ENCODE measurements at places on chromosomes 7 and 10. TPM values are rescaled to one million over a fixed set of nuclear protein-coding genes. Genes with fewer than 3 reads are reported as not detected.

DNA sequence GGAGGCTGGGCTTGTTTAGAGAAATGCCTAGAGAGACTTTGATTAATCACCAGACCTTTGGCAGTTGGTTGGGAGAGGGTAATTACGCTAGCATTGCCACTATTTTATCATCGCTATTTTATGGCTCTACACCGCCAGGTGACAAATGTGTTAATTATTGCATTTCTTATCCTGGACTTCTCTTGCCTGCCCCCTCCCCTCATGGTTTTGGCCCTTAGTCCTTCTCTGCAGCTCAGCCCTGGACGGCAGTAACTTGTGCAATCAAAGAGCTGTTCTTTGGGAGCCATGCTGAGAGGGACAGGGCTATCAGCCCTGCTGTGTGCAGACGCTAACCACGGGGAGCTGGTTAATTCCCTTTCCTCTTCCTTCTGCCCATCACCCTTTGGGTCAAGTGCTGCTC is 585.0 kb downstream of the AUTS2 start:
- H3K4me3 ChIP-seq = no peak overlapping the region
- H3K36me3 ChIP-seq = no peaks in the 10 kb centered on the region
- no peak for DNase-seq
- H3K27ac ChIP-seq = no peak overlapping the region
- no peaks in the 10 kb centered on the region for H3K27me3 ChIP-seq

The PON1 gene
- 54.8 TPM for total RNA-seq

The FAM131B gene
- total RNA-seq = 0.14 TPM

- H3K27me3 ChIP-seq = no peaks in the 10 kb centered on the region
- H3K36me3 ChIP-seq = no peaks in the 10 kb centered on the region
- H3K27ac ChIP-seq = no peak overlapping the region
- DNase-seq = no peak
- H3K4me1 ChIP-seq = no peaks in the 10 kb centered on the region
These were observed 19.5 kb downstream of the CPVL start for GRCh38 chr7:29126804-29127203.

DNA sequence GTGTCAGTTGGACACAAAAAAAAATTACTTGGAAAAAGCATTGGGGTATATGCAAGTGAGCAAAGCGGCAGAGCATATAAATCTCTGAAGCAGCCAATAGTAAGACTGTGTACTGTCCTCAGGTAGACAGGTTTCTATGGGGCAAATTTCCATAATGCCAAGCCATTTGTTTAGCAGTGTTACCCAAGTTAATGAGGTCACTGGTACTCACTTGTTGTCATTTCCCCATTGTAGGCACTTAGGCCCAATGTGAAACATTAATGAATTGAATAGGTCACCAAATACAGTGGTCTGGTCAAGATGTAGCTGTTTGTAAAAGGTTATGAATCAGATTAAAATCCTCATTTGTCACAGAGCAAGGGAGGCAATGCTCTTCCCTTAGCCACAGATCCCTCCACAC is 27.5 kb downstream of the HOXA1 start:
- no peak overlapping the region for H3K4me3 ChIP-seq
- H3K27ac ChIP-seq = no peak overlapping the region
- no peaks in the 10 kb centered on the region for H3K36me3 ChIP-seq
- DNase-seq = no peak

DNA sequence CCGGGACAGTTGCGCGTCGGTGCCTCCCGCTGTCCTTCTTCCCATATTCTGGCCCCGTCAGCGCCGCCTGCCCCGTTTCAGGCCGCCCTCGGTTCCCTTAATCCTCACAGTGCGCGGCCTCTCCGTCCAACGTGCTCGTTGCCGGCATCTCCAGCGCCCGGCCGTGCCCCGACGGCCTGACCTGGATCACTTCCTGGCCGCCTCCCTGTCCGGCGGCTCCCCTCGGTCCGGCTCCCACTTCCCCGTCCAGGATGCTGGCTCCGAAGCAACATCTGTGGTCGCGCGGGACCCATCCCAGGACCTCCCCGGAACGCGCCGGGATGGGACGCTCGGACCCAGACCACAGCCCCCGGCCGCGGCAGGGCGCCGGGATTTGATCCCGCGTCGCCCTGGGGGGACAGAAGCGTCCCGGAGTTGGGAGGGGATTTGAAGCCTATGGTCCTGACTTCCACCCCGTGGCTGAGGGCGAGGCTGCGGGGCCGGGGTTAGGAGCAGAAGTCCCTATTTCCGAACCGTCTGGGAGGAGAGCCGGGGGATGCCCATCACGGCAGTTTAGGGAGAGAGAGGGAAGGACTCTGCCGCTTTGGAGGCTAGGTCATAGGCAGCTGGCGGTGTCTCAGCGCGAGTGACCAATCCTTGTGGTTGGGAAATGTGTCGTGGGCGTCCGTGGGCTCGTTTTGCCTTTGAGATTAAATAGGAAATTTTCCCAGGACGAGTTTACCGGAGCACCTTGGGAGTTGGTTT is 53.8 kb downstream of the KCTD7 start:
- no peak for DNase-seq
- H3K4me3 ChIP-seq = peak overlapping the region; percentile 89
- peaks cover 3% of the 10 kb centered on the region for H3K4me1 ChIP-seq
- H3K36me3 ChIP-seq = no peaks in the 10 kb centered on the region

The CDNF gene
- total RNA-seq = 1.5 TPM

Measured in liver (tissue), 10 donors.